ENCODE measurements at places on chromosomes 2 and 18.

GRCh38 chr2:75099521-75099922 is 99.8 kb downstream of the TACR1 start:
- no peak for DNase-seq

- no peak for DNase-seq
These were observed 344.8 kb downstream of the RPRM start for GRCh38 chr2:153133716-153134115.

GRCh38 chr2:44104855-44105271 is 63.8 kb upstream of the PPM1B start:
- DNase-seq = no peak

GRCh38 chr2:40554665-40555294 is 102.9 kb upstream of the SLC8A1 start:
- DNase-seq = no peak

GRCh38 chr18:6878556-6879297 is 149.2 kb downstream of the ARHGAP28 start:
- DNase-seq = no peak

GRCh38 chr2:50743471-50743870 is 288.5 kb downstream of the NRXN1 start:
- no peak for DNase-seq

DNA sequence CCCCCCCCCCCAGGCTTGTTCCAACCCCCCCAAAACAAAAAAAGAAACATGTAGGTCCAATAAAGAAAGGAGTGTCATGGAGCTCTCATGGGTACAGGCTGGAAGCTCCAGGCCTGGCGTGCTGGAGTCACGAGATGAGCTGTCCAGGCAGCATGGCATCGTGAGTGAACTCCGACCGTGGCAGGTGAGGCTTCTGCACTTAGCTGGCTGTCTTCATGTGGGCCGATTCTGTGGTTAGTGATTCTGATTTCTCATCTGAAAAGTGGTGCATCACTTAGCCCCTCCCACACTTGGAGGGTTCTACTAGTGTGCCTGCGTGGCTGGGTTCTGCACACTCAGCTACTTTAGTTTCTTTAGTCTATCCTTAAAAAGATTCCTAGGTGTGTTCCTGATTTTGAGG is 126.4 kb upstream of the MGAT5 start:
- no peak for DNase-seq

- DNase-seq = no peak
These were observed 117.1 kb downstream of the NOL10 start for GRCh38 chr2:10572701-10573100.

DNA sequence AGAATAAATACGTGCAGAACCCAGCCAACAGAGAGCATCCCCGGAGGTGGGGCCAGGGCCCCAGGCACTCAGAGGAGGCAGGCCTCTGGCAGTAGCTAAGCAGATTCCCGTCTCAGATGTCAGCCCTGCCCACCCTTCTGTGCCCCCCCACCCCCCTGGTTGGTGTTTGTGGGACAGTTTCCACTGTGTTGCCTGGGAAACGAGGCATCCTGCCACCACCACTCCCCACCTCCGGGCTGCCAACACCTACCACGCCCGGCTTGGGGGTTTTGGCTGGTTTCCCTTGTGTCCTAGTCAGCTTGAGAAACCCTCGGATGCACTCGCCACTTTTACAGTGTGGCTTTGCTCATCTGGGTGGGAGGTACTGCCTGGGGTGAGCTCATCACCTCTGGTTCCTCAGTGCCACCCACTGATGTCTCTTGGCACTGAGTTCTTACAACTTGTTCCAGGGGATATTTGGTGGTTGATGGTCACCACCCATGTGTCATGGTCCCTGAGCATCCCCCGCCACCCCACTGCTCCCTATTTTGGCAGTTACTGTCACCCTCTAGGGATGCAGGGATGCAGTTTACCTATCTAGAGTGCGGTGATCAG is 72.4 kb upstream of the YWHAQ start:
- peak; percentile 50 for DNase-seq

GRCh38 chr2:148554459-148555247 is 89.9 kb upstream of the EPC2 start:
- DNase-seq = no peak

DNA sequence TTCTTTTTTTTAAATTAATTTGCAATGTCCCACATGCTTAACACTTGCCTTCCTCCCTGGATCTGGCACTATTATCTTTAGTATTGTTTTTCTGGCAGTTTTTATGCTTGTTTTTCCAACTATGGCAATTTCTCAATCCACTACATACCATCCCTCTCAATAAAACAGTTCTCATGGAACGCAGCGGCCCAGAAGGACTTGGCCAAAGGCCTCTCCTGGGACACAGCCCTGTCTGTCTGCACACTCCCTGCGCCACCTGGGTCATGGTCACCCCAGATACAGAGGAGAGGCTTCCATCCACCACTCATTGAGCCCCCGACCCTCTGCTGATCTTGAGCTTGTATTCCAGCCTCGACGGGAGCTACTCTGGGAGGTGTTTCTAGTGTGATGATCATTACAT is 91.2 kb downstream of the TWIST2 start:
- no peak for DNase-seq

GRCh38 chr2:175323162-175323561 is 141.7 kb upstream of the ATP5MC3 start:
- DNase-seq = no peak

GRCh38 chr2:86251840-86252266 is 52.6 kb downstream of the MRPL35 start:
- DNase-seq = no peak

DNA sequence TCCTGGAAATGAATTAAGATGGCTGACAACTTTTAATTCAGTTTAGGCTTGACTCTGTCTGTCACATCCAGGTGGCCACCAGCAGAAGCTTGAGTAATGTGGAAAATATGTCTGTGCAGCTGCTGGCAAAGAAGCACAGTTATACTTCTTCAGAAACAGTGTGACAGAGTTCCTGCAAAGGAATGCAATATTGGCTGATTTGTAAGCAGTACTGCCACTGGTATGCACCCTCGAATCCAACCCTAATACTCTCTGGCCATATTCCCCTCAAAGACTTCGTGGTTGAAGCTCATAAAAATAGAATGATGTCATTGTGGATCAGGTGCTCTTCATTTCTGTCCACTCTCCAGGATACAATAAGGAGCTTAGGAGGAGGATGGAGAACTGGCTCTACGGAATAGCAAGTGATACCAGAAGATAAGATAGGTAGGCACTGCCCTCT is 86.2 kb downstream of the METTL8 start:
- no peak for DNase-seq

- DNase-seq = no peak
These were observed 11.0 kb upstream of the CTAGE1 start for GRCh38 chr18:22428672-22429071.

GRCh38 chr2:150528861-150529801 is 41.7 kb upstream of the RND3 start:
- DNase-seq = no peak

GRCh38 chr2:105328281-105329196 is 996 bp downstream of the TGFBRAP1 start:
- no peak for DNase-seq

DNA sequence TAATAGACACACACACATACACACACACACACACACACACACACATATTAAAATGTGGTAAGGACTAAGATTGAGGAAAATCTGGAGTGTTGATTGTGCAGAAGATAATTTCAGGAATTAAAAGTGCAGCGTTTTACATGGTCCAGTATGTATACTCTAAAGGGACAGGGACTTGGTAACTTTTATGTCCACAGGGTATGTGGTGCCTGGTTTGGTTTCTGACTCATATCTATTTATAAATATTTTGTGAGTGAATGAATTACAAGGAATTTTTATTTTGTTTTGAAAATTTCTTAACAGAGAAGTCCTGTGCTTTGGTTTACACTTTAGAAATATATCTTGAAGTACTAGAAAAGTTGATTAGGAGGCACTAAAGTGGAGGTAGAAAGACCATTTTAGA is 287.7 kb upstream of the NXPH2 start:
- DNase-seq = no peak

DNA sequence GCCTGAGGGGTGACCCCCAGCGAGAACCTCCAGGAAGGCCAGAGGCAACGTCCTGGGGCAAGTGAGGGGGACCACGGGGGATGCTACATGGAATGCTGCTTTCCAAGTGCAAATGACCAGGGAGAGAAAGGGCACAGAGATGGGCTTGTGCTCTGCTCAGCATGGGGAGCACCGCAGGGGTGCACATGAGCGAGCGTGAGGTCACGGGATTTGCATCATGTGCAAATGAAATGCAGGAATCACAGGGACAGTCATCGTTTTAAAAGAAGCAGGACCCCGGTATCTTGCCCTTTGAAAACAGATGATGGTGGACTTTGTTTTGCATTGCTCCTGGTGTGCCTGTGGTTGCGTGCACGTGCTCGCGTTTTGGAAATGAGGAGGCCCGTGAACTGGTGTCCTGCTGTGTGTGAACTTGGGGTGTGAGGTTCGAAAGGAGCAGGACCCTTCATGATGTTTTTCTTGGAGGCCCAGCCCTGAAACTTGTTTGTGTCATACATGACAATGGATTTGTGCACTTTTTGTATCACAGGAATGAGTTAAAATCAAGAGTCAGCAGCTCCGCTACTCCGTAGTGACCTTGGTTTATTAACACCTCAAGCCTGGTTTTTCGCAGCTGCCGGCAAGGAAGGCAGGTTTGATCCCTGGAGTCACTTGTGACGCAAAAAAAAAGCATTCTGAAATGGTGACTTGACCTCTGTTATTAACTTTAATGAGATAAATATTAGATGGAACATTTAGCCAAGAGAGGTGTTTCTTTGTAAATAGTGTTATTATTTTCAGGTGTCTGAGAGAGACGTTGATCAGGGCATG is 234.5 kb downstream of the LDLRAD4 start:
- DNase-seq = no peak

DNA sequence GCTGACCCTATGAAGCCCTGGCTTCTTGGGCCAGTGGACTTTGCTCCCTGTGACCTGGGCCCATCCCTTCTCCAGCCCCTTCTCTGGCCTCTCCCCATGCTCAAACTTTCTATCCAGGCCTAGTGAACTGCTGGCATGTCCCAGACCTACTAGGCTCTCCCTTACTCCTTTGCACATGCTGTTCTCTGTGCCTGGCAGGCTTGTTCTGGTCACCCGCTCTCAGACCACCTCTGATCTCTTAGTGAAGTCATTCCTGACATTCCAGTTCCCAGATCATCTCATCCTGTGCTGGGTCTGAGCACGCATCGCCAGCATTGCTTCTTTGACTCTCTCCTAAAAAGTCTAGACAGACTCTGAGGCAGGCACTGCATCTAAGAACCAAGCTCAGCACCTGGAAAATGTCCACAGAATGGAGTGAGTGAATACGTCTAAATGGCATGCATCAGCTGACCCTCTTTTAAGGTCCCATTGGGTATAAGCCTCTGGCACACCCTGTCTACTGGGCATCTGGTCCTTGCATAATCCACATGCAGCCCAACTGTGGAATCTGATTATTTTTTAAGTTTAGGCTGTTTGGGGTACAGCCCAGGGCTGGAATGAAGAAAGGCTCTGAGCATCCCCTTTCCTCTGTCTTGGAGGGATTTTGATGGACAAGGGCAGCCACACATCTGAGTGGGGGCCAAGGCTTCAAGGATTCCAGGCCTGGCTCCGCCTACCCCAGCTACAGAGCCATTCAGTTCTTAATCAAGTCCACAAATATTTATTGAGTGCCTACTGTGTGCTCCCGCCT is 130.6 kb upstream of the HAAO start:
- DNase-seq = no peak

DNA sequence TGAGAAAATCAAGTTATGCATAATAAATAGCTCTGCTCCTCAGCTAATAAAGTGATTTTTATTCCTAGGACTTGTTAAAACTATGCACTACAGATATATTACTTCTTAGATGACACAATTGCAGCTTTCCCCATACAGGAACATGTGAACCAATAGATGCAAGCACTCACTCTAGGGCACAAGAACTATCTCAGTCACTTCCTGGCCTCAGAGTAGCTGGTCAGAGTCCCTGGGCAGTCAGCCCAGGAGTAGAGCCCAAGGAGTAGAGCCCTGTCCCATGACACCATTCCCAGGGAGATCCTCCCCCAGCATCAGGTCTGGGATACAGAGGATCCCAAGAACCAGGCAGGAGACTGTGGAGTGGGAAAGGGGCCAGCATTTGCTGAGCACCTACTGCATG is 2.7 kb downstream of the TNS1 start:
- DNase-seq = no peak

DNA sequence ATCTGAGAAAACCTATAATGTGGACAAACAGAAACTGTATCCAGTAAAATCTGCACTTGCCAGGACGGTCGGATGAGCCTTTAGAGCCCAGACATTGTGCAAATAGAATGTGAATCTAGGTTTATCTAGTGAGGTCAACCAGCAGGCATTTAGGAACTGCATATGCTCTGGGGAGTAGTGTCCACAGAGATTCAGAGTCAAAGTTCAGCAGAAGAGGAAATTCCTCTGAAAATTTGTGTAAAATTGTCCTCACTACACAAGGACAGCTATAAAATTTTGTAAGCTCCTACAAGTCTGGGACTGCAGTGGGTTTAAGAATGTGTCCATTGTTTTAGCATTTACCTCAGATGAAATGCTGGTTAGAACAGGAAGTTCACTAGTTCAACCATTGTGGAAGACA is 9.8 kb upstream of the NDUFV2 start:
- DNase-seq = no peak

DNA sequence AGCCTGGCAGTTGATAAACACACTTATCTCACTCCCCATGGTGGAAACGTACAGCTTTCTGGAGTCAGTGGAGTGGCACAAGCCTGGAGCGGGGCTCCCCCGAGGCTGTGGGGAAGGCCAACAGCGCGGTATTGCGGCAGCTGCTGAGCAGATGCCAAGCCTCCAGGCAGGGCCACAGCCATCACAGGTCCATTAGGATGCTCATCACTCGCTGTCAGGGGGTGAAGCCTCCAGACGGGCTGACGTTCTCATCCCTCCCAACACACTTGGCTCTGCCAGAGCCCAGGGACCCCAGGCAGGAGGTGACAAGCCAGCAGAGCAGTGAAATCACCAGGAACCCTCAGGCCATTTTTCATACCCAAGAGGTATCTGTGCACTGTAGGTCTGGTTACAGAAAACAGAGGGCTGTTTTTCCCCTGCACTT is 529.2 kb upstream of the KLHL29 start:
- DNase-seq = no peak

DNA sequence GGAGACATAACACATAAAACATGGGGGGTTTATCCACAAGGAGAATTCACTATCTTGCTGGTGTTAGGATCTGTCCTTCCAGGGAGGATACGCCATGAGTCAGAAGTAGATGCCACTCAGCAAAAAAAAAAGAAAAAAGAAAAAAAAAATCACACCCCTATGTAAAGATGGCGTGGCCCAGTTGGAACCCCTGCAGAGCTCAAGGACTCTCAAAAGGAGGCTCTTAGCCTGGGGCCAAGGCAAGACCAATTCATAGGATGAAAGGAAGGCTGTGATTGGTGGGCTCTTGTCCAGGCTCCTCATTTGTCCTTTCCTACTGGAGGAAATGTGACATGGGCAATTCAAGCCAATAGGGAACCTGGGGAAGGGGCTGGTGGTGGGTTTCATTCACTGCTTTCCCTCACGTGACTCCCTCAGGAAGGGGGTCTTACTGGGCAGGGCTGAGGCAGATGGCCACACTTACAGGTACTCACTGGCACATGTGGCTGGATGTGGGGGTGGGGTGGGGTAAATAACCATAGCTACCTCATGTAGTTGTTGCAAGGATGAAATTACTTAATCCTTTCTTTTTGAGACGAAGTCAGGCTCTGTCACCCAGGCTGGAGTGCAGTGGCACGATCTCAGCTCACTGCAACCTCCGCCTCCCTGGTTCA is 38.7 kb upstream of the HAAO start:
- DNase-seq = no peak

Data from DMS 273 treated with DMSO at 0.1 percent for 48 hours (cell line).